ENCODE measurements at places on chromosomes 4 and X.
A peak's percentile ranks its signal among the peaks of the same experiment; 100 is the strongest.

- DNase-seq: no peak
These were observed 8.7 kb upstream of the MUC7 start for GRCh38 chr4:70463335-70463734.

- no peak for DNase-seq
These were observed 6.1 kb upstream of the CXorf66 start for GRCh38 chrX:139971394-139971749.

GRCh38 chr4:89214308-89214707 lies 93.3 kb downstream of the GPRIN3 start:
- DNase-seq: no peak

DNA sequence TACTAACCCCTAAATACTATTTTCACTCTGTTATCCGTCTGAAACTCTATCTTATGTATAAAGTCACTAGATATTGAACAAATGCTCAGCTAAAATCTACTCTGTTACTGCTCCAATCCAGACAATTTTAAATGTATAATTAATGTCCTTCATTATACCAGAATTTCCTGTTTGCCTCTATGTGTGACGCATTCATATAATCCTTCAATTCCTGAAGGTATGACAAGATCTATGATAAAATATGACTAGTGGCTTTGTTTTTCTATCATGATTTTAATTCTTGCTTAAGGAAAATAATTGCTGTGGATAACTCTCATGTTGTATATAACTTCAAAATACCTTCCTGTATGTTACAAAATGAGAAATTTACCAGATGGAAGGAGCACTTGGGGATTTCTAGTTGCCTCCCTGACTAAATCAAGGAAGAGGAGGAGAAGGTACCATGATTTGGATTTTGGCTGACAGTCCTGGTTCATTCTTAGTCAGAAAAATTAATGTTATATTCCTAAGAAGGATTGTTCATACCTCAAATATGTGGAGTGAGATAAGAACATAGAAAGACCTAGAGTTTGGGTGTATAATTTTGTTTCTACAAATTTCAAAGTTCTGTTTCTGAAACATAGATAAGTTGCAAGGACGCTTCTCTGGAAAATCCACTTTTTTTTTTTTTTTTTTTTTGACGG lies 4.9 kb downstream of the CXCL6 start:
- DNase-seq: no peak

DNA sequence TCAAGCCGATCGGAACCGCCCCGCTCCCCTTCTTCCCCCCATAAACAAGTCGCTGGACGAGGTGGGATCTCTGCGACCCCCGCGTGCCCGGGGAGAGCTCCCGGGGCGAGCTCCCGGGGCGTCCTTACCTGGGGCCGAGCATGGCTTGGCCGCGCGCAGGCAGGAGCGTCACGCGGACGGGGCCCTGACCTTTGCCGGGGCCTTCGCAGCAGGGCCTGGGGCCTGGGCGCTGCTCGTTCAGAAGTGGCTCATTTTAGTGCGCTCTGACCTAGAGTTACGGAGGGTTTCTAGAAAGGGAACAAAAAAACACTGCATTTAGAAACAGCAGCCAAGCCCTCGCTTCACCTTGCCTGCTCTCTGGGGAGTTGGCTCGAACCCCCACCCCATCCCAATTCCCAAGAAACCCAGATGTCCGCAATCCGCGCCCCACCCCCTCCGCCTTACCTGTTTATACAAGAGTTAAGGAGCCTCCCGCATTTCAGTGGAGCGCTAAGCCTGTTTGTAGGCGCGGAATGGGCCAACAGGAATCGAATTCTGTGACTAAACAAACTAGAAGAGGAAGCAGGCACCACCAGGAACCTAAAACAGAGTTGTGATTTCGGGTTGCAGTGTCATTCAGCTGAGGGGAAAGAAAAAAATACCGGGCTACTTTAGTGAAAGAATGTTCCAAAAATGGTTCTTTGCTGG lies 814 bp upstream of the RBM47 start:
- DNase-seq: no peak

GRCh38 chr4:45910511-45910910 lies 213.3 kb downstream of the GABRG1 start:
- no peak for DNase-seq

GRCh38 chr4:109233570-109233969 lies 68.9 kb downstream of the COL25A1 start:
- DNase-seq: no peak

GRCh38 chr4:185709802-185710486 lies 102.0 kb downstream of the SORBS2 start:
- DNase-seq: no peak

GRCh38 chr4:128393101-128393704 lies 105.6 kb upstream of the PGRMC2 start:
- DNase-seq: no peak

DNA sequence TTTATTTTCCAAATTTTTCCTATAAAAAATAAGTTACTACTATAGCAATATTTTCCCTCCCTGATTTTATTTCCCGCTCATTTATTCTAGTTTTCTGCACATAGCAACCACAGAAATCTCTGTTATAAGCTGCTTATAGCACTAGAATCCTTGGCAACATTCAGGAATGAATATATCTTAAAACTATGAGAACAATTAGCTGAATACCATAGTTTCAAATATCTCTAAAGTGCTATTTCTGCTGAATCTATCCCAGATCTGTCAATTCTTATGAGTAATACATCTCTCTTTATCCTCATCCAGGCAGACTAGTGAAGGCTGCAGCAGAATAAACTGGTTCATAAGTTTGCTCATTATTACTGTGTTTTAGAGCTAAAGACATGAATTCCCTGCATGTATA lies 622.9 kb upstream of the DIPK2B start:
- no peak for DNase-seq

GRCh38 chr4:41751449-41752061 lies 3.0 kb upstream of the PHOX2B start:
- DNase-seq: no peak

DNA sequence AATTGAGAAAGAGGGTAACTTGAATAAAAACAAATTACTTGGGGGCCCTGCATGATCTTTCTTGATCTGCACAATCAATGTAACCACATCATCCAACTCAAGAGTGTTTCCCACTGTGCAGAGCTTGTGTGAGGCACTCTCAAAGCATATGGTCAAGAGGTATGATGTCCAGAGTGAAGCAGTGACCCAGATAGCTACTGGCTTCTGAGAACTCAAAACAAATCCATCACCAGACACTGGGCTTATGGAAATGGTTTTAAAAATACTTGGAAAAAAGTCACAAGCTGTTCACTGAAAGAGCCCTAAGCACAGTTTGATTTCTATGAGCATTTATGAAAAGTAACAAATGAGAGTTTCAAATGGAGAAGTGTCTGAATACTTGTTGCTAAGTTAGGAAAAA lies 361.0 kb downstream of the GRXCR1 start:
- DNase-seq: no peak

DNA sequence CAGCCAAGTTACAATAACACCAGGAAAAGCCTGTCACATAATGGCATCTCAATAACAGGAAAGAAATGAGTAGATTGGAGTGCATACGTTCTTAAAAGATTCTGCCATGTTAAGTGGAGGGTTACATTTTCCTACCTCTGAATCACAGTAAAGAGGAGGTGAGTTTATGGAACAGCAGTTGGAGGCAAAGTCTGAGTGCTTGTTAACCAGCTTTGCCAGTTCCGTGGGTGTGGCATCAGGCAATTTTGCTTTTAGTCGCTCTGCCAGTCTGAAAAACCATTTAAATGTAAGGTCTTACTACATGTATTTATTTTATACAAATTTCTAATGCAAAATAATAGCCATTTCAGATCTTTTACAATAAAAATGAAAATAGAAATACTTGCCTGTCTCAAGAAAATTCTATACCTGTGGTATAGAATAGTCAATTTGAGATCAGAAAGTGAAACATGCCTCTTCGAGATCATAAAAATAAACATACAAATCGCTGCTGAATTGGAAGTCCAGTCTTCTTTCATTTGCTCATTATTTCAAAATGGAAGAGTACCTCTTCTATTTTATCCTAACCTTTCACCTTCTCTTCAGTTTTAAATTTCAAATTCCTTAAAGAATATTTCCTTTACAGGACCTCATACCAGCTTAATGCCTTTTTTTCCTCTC lies 31.4 kb downstream of the GC start:
- DNase-seq: no peak

GRCh38 chr4:40466789-40467188 lies 131.7 kb downstream of the CHRNA9 start:
- DNase-seq: no peak

GRCh38 chr4:55066018-55066417 lies 59.4 kb downstream of the KDR start:
- DNase-seq: no peak

DNA sequence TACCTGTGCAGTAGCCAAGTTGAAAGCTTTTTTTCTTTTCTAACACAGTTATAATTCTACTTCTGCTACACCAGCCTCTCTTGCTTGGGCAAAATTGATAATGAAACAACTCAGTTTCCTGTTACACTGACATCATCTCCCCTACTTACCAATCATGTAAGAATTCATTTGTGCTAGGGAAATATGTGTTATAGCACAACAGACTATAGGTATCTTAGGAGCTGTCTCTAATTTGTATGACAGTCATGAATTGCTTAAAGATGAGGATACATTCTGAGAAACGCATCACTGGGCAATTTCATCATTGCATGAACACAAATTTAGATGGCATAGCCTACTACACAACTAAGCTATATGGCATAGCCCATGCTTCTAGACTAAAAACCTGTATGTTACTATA lies 246.3 kb upstream of the ANKRD50 start:
- no peak for DNase-seq

- DNase-seq: no peak
These were observed 11.8 kb upstream of the SPON2 start for GRCh38 chr4:1183985-1184773.

GRCh38 chrX:79704325-79704724 lies 310.2 kb upstream of the TBX22 start:
- DNase-seq: no peak

- DNase-seq: no peak
These were observed 39.7 kb downstream of the IGFBP7 start for GRCh38 chr4:57070461-57070860.

- DNase-seq: no peak
These were observed 2.6 kb upstream of the SHOX start for GRCh38 chrX:627995-628394.

DNA sequence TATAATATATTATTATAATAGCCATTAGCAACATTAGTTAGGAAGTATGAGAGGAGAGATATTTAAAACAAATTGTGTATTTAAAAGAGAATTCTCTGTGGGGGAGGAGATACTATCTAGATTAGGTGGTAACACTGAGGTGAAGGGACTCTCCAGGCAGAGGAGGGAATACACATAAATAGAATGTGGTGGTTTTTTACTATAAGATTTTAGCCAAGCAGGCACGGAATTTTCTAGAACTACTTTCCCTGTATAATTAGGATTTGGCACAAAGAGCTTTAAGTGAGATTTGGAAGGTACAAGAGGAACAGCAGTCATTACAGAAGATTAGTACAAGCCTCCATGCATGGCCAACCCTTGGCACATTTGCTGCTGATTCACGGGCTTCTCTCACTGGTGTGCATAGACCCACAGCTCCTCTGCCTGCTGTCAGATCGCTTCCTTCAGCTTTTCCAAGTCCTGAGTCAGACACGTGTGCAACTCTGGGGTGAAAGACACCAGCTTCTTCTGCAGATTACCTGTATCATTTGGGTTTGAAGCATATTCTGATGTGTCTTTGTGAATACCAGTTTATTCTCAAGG lies 685.5 kb downstream of the KCTD8 start:
- no peak for DNase-seq

DNA sequence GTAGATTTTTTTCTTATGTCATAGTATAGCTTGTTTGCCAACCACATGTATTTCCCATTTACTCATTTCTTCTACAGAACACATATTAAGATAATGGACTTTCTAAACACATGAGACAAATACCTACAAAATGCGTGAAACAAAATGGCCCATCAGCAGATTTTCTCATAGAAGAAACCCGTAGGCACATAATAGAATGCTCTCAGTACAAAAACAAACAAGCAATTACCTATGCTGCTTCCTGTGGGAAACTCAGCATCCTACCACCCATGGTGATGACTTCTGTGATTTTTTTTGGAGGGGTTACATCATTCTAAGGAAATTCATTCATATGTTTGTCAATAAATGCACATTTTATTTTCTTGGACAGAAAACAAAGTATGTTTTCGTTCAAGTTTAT lies 343.6 kb downstream of the SPRY1 start:
- DNase-seq: no peak

DNA sequence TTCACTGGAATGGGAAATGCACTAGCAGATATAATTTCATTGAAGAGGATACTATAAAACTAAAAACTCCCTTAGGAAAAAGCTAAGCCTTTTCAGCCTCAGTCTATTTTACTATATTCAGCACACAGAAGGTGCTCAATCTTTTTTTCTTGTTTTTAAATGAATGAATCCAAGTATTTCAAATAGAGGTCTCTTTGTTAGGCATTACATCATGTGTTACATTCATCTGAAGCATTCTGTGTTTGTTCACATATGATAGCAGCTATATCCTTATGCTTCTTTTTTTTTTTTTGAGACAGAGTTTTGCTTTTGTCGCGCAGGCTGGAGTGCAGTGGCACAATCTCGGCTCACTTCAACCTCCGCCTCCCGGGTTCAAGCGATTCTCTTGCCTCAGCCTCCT lies 278.4 kb downstream of the CAMK2D start:
- no peak for DNase-seq

DNA sequence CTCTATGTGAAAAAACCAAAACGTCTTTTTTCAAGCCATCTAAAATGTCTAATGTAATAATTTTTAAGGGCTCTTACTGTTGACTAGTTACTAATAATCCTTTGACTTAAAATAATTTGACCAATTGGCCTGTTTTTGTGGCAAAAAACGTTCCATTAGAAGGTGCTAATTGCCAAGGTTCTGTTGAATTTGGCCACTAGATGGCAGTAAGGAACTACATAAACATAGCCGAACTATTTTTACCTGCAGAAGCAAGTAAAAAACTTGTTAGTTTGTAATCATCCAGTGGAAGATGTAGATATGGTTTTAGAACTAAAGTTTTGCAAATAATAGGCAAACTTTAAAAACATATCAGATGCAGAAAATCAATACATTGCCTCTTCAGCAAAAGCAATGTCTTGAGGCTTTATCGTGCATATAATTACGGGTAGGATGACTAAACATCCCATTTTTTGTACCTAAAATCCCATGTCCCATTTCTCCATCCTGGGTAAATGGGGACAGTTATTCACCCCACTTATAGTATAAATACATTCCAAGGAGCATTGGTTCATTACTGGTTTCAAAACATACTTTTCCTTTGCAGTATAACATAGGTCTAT lies 57.6 kb downstream of the PROM1 start:
- peak; percentile 24 for DNase-seq

GRCh38 chrX:136157187-136157586 lies 9.9 kb downstream of the FHL1 start:
- DNase-seq: no peak

GRCh38 chrX:96590403-96590802 lies 94.2 kb upstream of the DIAPH2 start:
- no peak for DNase-seq

DNA sequence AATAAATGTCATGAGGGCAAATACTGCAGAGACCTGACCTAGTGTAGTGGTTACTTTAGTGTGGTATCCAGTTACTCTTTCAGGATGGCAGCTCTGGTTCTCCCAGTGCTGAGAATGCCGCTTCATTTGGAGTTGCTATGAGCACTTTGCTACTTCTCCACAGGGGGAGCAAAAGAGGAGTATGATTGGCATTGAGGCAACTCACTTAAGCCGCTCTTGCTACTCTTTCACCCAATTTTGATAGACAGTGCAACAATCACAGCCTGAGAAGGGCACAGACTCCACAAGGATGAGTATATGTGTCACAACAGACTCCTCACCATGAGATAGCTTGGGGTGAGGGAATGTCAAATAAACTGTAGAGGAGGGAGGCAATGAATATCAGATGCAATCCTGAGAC lies 81.2 kb downstream of the NPY1R start:
- no peak for DNase-seq
